H1 (cell line): ENCODE measurements at places on chromosomes 1 and 21.

DNA sequence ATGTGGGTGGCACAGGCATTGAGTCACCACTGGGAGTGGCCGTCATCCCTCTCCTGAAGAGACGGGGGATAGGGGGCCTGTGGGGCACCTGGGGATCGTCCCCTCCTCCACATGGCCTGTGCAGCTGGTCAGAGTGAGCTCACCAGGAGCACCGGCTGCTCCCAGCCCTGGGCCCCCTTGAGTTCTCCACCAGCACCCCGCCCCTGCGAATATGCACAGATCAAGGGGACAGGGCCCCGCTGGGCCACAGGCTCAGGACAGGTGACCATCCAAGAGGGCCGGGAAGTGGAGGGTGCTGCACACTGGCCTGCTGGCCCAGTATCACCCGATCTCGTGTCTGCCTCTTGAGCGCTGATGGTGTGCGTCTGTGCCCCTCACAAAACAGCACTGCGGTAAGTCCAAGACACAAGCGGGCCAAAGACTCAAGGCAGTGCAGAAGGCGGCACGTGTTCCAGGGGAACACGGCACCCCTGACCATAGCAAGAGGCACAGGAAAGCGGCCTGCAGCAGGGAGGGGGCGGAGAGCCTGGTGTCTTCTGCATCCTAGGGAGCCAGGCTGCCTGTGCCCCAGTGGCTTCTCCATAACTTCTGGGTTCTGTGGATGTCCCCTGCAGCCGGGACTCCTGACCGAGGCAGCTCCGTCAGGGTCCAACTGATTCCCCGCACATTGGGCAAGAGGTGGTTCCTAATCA, 18.1 kb upstream of the TSPEAR start:
- DNase-seq, result no peak

- no peak for DNase-seq
Measured at GRCh38 chr1:11787251-11787803, 18.4 kb downstream of the MTHFR start.

DNA sequence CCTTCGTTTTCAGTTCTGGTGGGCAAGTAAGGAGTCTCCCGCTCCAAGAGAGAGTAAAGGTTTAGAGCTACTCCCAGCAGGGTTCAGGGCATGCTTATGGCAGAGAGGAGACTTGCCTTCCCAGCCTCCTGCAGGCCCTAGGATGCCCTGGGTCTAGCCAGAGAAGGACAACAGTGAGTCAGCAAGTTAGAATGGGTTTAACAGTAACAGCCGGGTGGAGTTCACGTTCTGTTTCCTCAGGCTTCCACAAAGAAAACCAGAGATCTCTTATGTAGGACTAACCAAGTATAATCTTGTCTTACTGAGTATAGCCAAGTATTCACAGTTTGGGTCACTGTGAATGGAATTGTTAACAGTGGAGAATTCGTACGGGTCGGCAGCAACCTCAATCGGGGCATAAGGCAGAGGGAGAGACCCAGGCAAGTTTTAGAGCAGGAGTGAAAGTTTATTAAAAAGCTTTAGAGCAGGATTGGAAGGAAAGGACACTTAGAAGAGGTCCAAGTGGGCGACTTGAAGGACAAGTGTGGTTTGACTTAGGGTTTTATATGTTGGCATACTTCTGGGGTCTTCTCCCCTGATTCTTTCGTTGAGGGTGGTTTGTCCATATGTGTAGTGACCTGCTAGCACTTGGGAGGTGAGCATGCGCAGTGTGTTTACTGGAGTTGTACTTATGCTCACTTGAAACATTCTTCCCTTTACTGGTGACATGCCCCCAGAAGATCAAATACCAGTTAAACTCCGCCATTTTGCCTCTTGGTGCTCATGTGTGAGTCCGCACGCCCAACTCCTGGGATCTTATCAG, 4.5 kb downstream of the OVAAL start:
- DNase-seq, result no peak

GRCh38 chr1:86965012-86965826, 50.8 kb downstream of the HS2ST1 start:
- DNase-seq, result no peak

DNA sequence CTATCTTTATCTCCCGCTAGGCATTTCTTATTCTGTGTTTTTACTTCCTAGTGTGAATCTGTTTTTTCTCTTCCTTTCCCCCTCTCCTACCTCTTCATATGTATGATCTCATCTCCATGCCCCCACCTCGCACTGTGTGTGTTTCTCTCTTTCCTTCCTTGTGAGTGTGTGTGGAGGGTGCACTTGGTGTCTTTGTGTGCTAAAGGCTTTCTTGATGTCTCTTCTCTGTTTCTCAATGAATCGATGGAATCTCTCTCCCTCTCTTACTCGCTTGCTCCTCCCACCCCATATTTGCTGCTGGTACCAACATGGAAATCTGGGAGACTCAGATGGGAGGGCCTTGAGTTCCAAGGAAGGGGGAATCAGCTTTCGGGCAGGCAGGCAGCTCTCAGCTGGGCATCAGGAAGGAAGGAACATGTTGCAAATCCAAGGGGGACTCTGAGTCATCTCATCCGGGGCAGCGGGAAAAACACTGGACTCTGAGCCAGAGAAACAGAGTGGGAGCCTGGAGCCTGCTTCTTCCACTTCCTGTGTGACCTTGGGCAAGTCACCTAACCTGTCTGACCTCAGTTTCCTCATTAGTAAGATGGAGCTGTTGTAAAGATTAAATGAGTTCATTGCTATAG, 147.5 kb downstream of the PTPRU start:
- no peak for DNase-seq

- no peak for DNase-seq
Measured at GRCh38 chr1:172663732-172664131, 4.8 kb downstream of the FASLG start.

DNA sequence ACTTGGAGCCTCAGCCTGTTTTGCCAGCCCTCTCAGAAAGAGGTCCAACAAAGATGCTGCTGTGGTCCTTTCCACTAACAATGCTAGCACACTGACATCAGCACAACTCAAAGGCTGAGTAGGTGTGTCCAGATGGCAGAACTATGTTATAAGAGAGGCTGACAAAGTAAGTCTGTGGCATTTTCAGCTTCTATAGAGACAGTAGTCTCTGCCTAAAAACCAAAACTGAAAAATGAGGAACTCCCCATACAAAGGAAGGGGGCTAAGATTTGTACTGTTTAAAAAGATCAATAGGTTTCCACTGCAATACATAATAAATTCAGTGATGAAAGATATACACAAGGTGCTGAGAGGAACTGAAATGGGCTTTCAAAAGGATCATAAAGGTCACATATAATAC, 12.3 kb downstream of the ERO1B start:
- DNase-seq, result no peak

GRCh38 chr1:84620720-84621313, 46.6 kb upstream of the CTBS start:
- peak; percentile 63 for DNase-seq

DNA sequence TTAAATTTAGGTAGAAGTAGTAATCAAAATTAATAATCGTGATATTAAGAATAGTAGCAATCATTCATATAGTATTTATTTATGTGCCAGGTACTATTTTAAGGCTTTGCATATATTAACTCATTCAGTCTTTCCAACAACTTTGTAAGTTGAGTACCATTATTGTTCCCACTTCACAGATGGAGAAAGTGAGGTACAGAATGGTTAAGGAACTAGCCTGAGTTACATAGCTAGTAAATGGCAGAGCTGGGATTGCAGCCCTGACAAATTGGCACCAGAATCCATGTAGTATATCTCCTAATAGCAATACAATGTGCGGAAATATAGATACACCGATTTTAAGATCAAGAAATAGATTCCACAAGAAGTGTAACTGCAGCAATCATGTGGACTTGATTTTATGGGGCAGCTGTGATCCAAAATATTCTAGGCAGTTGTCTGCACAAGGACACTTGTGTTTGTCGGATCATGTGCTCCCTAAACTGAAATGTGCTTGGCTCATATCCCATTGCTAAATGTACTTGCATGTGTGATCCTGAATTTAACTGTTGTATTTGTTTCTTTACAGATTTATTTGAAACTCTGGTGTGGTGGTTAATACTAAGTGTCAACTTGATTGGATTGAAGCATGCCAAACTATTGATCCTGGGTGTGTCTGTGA, 5.8 kb upstream of the GTF2B start:
- DNase-seq, result no peak

DNA sequence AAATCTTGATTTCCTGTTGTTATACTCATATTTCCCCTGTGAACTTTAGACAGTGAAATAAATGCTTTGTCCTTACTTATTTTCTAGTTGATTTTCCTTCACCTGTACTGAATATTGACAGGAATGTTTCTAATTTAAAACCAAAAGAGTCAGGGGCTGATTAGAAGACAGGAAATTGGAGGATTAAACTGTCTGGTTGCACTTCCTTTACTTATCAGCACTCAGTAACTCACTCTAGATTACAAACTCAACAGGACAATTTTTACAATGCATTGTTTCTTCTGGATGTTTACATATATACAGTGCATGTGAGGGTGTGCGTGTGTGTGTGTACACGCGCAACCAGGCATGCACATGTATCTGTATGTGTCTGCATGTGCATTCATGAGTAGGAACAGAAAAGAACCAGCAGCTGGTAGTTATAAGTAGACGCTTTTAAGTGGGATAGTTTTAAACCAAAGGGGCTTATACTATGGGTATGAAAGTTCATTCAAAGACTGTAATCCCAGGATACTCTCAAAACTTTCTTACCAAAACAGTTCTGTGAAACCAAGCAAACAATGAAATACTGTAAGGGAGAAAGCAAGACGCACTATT, 212.0 kb upstream of the NFIA start:
- no peak for DNase-seq

DNA sequence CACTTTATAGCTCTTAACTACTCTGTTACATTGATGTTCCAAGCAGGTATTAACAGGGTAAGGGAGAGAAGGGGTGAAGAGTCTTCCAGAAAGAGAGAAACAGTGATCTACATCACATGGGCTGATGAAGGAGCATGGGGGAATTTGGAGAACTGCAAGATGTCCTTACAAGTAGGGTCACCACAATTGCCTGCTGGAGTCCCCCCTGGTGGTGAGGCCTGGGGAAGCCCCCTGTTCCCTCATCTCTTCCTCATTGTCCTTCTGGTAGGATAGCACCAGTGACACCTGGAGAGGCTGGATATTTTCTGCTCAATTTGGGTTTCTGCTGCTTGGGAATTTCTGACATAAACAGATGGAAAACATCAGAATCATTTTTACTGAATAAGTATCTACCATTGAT, 126.6 kb downstream of the RUNX1 start:
- DNase-seq, result no peak

GRCh38 chr1:63969441-63969901, 195.7 kb downstream of the ROR1 start:
- no peak for DNase-seq

DNA sequence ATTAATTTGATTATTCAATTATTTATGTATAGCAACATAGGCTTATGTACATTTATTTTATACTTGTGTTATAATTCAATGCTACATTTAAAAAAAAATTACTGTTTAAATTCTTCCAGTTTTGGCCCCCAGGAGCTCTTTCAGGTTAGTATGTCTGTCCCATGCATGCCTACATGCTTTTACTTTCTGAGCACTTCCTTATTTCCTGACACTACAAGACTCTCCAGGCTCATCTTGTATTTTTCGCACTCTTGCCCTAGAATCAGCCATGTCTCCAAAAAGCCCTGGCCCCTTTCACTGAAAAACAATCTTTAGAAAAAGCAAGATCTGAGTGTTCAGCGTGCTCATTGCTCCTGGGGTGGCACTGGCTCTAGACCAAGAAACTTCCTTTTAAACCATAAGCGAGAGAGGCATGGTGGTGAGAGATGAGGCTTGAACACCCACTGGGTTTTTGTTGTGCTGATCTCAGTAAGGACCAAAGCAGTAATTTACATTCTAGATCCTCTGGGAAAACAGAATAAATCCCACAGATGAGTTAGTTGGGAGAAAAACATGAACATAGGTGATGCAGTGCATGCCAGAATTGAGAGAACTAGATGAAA, 95.0 kb downstream of the SLC30A10 start:
- DNase-seq, result no peak

DNA sequence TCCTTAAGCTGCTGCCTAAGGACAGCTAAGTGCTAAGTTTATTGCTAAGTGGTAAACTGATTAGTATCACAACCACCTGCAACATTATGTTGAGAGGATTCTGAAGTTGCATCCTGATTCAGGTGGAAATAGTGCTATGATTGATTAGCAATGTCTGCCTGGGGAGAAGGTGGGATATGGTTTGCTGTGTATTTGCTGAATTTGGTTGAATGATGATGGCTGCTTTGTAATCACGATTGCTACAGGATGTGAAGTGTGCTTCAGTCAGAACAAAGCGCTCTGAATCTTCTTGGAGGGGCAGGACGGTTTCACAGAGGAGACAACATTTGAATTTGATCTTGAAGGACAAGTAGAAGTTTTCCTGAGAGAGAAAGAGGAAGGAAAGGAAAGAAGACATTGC, 226.0 kb downstream of the ST6GALNAC3 start:
- DNase-seq, result no peak

DNA sequence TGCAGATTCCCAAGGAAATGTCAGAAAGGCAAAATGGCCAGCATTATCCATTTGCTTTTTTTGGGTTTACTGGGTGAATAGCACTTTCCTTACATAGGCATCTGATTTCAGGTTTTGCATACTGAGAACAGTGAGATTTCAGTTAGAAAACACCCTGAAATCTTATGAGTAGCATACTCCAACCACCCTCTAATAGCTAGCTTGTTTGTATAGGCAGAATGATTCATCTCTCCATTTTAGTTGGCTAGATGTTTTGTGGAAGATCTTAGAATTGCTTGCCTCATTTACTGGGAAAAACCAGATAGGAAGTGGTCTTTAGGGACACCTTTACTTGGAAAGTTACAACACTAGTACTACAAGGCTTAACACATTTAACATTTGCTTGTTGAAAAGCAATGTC, 10.4 kb downstream of the KYAT3 start:
- DNase-seq, result no peak

- no peak for DNase-seq
Measured at GRCh38 chr1:100699744-100700143, 19.8 kb upstream of the VCAM1 start.

DNA sequence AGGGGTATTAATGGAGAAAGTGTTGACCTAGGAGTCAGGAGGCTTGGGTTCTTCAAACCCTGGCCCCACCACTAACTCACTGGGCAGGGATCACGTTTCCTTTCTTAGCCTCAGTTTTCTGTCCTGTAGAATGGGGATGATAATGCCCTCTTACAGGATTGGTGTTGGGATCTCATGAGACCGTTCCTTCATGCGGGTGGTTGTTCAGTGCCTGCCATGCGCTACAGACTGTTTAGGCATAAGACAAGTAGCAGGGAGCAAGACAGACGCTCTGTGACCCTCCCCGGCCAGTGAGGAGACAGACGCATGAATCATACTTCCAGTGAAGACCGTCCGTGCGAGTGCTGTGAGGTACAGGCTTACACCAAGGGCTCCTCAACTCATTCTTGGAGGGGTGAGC, 81.7 kb downstream of the MAN1C1 start:
- no peak for DNase-seq

GRCh38 chr1:205424901-205425600, 3.2 kb upstream of the LEMD1 start:
- DNase-seq, result no peak

GRCh38 chr1:24369199-24369598, 44.4 kb downstream of the STPG1 start:
- no peak for DNase-seq

- DNase-seq, result no peak
Measured at GRCh38 chr1:38274974-38275373, 228.4 kb upstream of the POU3F1 start.

DNA sequence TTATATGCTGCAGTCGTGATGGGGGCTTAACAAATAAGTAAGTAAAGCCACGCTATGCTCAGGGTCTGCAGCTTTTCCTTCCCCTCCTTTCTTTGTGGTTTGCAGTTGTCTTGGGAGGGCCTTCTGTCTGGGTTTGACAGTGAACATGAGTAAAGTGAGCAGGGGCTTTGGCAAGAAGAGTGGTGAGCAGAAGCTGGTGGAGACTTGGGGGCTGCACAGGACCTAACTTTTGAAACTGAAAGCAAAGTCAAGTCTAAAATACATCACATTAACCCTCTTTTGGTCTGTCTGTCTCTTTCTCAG, 368.6 kb upstream of the VAMP3 start:
- no peak for DNase-seq
